ENCODE measurements at places on chromosomes 4 and X.

DNA sequence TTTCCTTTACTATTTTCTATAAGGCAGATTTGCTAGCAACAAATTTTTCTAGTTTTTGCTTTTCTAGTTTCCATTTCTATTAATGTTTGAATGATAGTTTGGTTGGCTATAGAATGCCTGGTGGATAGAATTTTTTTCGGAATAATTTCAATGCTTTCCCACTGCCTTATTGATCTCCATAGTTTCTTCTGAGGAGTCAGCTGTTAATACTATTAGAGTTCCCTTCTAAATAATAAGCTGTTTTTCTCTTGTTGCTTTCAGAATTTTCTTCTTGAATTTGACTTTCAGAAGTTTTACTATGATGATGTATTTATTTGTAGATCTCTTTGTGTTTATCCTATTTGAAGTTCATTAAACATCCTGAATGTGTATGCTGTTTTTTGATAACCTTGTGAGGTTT lies 91.8 kb downstream of the VSIG4 start:
- DNase-seq: no peak

DNA sequence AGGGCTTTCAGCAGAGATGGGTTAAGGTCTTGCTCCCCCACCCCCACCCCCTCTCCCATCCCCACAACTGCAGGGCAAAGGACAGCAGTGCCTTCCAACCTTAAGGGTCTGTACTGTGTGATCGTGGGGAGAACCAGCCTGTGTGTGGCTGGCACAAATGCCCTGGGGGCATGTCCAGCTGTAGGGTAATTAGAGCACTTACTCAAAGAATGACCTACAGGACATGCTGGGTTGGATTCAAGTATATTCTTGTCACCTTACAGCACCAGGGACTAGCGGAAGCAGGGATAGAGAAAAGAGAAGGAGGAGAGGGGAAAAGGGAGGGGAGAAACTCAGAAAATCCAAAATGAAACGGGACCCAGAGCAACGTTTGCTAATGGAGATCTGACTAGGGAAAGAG lies 191.3 kb upstream of the GATB start:
- no peak for DNase-seq

DNA sequence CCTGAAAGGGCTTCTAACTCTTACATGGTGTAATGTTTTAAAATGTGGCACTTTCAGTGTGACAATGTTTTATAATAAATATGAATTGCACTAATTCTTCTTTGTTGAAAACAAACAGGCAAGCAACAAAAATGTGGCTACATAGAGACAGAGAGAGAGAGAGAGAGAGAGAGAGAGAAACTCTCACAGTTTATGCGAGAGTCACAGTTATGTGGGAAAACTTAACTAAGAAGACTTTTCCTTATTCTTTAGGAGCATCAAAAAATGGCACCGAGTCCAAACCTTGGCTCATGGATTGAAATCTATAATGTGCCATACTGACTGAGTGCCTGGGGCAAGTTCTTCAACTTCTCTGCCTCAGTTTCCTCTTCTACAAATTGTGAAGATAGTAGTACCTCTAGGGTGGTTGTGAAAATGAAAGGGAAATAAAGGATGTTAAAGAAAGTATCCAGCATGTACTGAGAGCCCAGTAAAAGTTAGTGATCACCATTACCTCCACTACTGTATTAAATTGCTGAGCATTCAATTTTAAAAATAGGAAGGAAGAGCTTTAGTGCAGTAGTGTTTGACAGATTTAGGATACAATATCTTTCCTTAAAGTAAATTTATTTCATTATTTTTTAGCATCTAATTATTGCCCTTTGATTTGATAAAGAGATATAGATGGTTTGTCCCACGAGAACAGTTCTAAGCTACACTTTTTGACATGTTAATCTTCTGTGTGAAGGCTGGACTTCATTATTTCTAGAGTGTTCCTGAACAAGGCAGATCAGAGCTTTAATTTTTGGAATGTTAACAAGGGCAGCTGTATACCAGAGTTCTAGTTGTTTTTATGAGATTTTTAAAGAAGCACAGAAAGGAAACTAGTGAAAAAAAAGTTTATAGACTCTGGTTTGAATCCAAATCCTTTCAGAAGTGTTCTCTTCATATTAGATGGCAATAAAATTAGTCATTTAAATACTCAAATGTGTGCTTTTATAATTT lies 187.5 kb upstream of the ANK2 start:
- DNase-seq: no peak

GRCh38 chr4:79273915-79274314 lies 51.9 kb downstream of the NAA11 start:
- DNase-seq: no peak

- DNase-seq: no peak
Measured at GRCh38 chr4:165203541-165204461, 3.6 kb upstream of the KLHL2 start.
